ENCODE measurements at places on chromosomes 6 and 20. TPM values are rescaled to one million over a fixed set of nuclear protein-coding genes. Genes with fewer than 3 reads are reported as not detected.

PRSS16 gene
- total RNA-seq = 0.49 TPM

PLCB4 gene
- total RNA-seq = 30.5 TPM

FITM2 gene
- total RNA-seq = 160 TPM

MEP1A gene
- not detected for total RNA-seq

SEL1L2 gene
- 1.4 TPM for total RNA-seq

C4B gene
- 72.9 TPM for total RNA-seq

AGER gene
- 1.8 TPM for total RNA-seq

SAMD5 gene
- total RNA-seq = 0.33 TPM

CD24 gene
- total RNA-seq = 0.71 TPM

R3HDML gene
- not detected for total RNA-seq

LSM14B gene
- 51.6 TPM for total RNA-seq

SPACA1 gene
- total RNA-seq = not detected

COL10A1 gene
- total RNA-seq = 0.05 TPM

WFDC5 gene
- not detected for total RNA-seq

GPSM3 gene
- 5.0 TPM for total RNA-seq

Data from left ventricle myocardium inferior (tissue), 1 donor.